ENCODE measurements at places on chromosomes 2 and 18.

- DNase-seq: no peak
Observed at GRCh38 chr2:208363485-208363884, 43.1 kb upstream of the PTH2R start.

GRCh38 chr2:48059975-48060374 is 153.7 kb upstream of the FBXO11 start:
- no peak for DNase-seq

- no peak for DNase-seq
Observed at GRCh38 chr18:60329131-60329530, 43.4 kb downstream of the MC4R start.

- DNase-seq: no peak
Observed at GRCh38 chr2:3986063-3986462, 282.7 kb downstream of the DCDC2C start.

- no peak for DNase-seq
Observed at GRCh38 chr2:104818264-104818663, 35.7 kb upstream of the POU3F3 start.

All from activated CD8-positive, alpha-beta T cell treated with anti-CD3 and anti-CD28 coated beads for 36 hours (primary cell).